Naive thymus-derived CD8-positive, alpha-beta T cell (primary cell): ENCODE measurements at places on chromosomes 16 and 17.
A peak's percentile ranks its signal among the peaks of the same experiment; 100 is the strongest.

DNA sequence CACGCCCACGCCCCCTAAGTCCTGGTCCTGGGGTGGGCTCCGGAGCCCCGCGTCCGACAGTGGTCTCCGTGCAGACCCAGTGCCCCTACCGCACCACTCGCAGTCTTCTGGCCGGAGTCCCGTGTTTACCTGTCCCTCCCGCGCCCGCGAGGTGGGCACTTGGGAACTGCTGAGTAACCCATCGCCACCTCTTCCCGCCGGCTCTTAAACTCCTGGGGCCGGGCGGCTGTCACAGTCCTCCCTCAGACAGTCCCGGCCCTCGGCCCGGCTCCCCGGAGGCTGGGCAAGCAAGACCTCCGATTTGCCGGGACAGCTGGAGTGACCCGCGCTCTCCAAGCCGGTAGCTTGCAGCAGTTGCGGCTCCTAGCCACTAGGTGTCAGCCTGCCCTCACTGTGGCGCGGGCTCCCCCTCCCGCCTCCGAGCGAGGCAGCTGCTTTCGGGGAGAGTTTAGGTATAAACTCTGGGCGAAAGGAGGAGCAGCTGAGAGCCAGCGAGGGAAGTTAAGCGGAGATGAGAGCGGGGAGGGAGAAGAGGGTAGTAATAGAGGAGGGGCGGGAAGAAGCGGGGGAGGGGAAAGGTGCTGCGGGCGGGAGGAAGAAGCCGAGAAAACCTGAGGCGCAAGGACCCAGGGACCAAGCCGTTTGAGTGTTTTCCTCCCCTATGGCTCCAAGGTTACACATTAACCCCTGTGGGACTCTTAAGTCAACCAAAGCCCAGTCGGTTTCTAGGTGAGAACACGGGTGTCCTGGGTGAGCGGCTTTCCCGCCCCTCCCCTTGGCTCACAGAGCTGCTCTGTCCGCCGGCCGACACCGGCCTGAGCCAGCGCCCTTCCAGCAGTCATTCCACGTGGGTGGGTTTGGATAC is 826 bp upstream of the TLCD1 start:
- DNase-seq: peak; percentile 84

GRCh38 chr16:86566601-86566965 is at the start of gene FOXC2:
FOXC2 (plus strand) TSS chr16:86566829; CDS start chr16:86567336, 507 bp downstream.
- DNase-seq: no peak

DNA sequence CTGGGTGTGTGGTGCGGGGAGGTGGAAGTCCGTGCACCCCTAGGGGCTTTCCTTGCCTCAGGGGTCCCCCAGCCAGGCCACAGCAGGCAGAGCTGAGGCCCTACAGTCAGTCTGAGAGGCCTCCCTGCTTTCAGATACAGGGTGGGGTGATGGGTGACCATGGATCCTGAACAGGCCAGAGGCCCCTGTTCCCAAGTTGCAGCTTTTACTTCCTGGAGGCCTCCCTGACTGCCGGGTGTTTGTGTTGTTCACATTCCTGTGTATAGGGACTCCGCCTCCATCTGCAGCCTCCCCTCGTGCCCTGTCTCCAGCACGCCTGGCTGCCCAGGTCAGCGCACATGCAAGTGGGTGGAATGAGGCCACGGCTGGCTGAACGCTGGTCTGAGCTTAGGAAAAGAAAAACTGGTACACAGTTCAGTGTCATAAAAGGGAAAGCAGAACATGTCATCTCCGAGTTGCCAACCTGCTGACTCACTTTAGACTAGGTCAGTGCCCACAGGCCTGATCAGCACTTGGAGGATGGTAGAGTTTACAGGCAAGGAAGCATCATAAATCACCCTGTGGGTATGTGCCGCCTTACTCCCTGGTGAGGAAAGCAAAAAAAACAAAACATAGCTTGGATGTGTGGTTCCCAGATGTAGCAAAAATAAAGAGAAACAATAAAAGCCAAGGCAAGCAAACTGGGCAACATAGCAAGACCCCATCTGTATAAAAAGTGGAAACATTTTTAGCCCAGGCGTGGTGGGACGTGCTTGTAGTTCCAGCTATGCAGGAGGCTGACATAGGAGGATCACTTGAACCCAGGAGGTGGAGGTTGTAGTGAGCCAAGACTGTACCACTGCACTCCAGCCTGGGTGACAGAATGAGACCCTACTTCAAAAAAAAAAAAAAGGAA is 6.2 kb upstream of the SLC7A6 start:
- DNase-seq: no peak

GRCh38 chr17:63626551-63627180 is 4.4 kb downstream of the MAP3K3 start:
- DNase-seq: no peak

GRCh38 chr17:73744411-73744810 is 100.2 kb upstream of the SDK2 start:
- no peak for DNase-seq

GRCh38 chr17:30225112-30225511 is 10.4 kb downstream of the SLC6A4 start:
- no peak for DNase-seq

GRCh38 chr16:54928411-54929089 is 2.1 kb upstream of the IRX5 start:
- no peak for DNase-seq

DNA sequence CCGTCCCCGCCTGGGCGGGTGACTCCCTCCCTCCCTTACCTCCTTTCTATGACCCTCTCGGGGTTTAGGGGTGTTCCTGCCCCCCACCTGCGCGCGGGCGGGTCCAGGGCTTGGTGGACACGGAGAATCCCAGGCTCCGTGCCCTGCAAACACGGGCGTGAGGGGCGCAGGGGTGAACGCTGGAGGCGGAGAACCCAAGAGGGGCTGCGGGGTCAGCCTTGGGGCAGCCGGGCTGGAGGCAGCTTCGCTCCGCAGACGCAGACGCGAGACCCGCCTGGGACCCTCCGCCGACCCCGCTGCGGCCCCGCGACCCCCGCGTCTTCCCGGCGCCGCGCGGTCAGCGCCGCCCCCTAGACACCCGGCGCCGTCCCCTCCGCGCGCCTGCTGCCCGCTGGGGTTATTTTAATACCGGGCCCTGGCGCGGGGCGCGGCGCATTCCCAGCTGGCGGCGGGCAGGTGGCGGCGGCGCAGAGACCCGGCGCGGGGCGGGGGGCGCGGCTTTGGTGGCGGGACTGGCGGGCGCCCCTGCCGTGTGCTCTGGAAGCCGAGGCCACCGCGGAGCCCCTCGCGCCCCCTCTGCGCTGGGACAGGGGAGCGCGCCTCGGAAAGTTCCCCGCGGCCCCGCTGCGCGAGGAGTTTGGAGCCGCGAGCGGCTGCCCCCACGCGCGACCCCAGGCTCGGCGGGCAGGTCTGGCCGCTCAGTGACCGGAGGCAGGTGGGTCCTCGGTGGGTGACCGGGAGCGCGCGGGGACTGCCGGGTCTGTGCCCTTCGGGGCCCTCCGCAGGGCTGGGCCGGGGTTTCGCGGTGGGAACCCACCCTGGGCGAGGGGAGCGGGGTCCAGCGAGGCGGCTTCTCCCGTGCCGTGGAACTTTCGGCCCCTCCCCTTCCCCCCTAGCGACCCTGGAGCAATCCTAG is at the start of gene UTS2R:
Gene UTS2R, plus strand, starts transcription at position 433 of the 916 bp plus-strand sequence. CDS start 2,560 bp downstream, outside the sequence.
- DNase-seq: no peak

DNA sequence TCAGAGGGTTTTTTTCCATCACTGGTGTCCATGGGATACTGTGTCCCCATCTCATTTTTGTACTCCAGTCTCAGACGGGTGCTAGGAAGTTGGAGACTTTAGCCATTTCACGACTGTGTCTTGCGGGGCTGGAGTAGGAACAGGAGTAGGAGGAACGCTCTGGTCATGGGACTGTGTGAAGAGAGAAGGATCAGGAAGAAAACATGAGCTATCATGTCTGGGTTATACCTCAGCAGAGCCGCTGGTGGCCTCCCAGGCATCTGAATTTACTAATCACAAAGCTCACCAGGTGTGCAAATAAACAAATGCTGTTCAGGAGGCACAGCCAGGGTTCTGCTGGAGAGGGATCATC is 225.4 kb downstream of the SEC14L1 start:
- DNase-seq: no peak

DNA sequence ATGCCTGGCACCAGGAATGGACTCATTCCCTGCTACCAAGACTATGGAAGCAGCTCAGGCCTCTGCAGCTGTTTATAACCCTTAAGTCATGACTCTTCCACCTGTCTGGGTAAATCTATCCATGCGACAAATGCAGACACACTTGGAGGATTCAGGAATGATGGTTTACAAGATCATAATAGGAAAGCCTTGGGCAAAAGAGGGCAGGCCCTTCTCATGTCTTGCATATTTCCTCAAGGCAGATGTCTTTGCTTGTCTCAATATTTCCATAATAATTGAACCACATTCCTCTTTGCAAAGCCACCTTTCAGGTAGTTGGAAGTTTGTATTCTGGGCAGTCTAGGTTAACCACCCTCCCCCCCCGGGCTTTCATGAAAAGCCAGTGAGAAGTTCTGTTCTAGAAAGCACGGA is 884 bp upstream of the JPT1 start:
- DNase-seq: no peak

DNA sequence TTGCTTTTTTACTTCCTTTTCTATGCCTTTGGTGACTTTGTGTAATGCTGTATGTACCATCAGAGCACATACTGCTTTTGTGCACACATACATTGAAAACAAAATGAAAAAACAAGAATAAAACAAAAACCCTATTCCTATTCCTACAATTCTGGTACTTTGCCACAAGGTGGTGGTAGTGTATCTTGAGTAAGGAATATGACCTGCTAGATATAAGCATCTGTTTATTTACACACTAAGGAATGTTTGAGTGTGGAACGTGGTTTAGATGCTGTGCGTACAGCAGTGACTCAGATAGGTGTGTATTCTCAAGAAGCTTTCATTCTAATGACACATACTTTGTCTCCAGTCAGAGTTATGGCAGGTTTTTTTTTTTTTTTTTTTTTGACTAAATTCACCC is 606.2 kb downstream of the WWOX start:
- DNase-seq: no peak

DNA sequence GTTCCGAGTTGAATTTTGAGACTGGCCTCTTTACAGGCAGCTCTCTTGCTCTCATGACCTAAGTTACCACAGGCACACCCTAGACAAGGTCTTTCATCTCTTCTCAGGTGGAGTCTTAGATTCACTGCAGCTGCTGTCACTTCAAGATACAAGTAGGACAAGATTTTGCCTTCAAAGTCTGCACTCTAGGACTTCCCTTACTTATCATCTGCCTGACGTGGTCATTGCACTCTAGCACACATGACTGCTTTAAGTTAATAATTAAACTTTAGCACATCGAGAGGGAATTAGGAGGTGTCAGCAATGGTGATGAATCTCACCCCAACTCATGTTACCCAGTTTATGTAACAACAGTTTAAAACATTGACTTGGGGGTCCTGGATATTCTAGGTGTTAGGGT is 25.6 kb downstream of the RNF135 start:
- DNase-seq: no peak

- DNase-seq: no peak
Observed at GRCh38 chr16:51180719-51181502, 29.8 kb upstream of the SALL1 start.

GRCh38 chr17:34622862-34623623 is 43.7 kb downstream of the TMEM132E start:
- DNase-seq: no peak

- DNase-seq: no peak
Observed at GRCh38 chr16:66849021-66849420, 4.8 kb downstream of the CA7 start.

GRCh38 chr17:48970224-48970623 is 1.8 kb upstream of the GIP start:
- DNase-seq: no peak

GRCh38 chr17:8445536-8445935 is 9.9 kb downstream of the NDEL1 start:
- DNase-seq: no peak

- no peak for DNase-seq
Observed at GRCh38 chr17:38730526-38731379, 612 bp downstream of the CISD3 start.

- DNase-seq: no peak
Observed at GRCh38 chr17:78748048-78748729, 33.9 kb downstream of the CYTH1 start.

GRCh38 chr17:27491713-27492190 is 35.5 kb downstream of the KSR1 start:
- no peak for DNase-seq

DNA sequence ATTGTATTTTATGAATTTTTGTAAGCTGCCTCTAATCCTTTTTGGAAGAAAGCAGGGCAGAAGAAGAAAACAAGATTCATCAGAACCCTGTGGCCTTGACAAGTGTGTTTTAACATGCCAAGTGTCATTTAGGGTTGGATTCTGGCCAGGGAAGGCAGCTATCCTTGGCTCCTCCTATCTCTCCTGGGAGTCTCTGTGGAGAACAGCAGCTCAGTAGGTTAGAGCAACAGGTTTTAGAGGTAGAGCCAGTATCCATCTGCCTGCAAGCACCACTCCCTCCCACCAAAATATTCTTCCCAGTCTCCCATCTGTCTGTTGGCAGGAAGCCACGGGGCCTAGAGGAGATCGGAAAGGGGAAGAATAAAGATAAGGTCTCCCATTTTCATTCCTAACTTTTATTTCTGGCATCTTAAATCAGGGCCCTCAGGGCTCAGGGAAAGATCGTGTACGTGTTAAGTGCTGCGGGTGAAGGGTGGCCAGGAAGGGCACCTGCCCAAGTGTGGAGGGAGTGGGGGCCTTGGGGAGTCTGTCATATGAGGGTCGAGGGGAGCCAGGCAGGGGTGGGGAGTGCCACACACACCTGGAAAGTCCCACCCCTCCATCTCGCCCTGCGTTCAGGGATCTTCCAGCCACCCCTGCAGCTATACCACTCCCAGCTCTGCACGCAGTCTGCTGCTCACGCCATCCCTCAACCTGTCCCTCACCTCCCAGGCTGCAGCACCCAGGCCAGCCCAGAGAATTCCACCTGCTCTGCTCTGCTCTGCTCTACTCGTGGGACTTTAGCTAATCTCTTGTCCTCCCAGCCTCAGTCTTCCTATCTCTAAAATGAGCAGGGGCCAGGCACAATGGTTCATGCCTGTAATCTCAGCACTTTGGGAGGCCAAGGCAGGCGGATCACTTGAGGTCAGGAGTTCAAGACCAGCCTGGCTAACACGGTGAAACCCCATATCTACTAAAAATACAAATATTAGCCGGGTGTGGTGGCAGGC is 17.1 kb upstream of the CPSF4L start:
- DNase-seq: no peak

DNA sequence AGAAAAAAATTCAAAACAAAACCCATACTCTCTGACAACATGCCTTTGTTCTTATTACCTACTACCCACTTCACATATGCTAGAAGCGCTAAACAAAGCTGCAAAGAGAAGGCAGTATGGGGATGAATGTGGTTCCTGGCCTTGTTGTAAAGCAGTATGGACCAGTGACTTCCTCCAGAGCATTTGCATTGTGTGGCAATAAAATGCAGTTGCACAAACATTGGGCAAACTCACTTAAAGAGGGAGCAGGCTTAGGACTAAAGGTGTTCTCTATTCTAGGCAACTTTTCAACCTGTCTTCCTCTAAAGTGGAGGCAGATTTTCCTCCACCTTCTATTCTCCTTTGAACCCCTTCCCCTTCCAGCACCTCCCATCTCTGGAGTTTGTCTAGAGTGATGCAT is 17.1 kb downstream of the TMIGD1 start:
- DNase-seq: no peak

DNA sequence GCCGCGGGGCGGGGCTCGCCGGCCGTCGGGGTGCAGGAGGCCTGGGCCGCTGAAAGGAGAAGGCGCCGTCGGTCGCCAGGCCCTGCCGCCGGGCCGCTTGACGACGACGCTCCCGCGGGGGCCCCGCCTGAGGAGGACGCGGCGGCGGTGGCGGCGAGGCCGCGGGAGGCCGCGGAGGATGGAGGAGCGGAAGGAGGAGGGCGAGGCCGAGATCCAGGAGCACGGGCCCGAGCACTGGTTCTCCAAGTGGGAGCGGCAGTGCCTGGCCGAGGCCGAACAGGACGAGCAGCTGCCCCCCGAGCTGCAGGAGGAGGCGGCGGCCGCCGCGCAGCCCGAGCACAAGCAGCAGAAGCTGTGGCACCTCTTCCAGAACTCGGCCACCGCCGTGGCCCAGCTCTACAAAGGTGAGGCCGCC is 430 bp downstream of the HAPSTR1 start:
- DNase-seq: no peak
